ENCODE measurements at places on chromosomes 11 and 22. TPM values are rescaled to one million over a fixed set of nuclear protein-coding genes. Genes with fewer than 3 reads are reported as not detected.

- peak; percentile 87 for DNase-seq
- no peak overlapping the region for H3K27ac ChIP-seq
- no peaks in the 10 kb centered on the region for H3K36me3 ChIP-seq
- H3K4me3 ChIP-seq, result no peak overlapping the region
- peaks cover 7% of the 10 kb centered on the region for H3K4me1 ChIP-seq
Observed at GRCh38 chr11:115919341-115920091, 415.3 kb upstream of the CADM1 start.

DNA sequence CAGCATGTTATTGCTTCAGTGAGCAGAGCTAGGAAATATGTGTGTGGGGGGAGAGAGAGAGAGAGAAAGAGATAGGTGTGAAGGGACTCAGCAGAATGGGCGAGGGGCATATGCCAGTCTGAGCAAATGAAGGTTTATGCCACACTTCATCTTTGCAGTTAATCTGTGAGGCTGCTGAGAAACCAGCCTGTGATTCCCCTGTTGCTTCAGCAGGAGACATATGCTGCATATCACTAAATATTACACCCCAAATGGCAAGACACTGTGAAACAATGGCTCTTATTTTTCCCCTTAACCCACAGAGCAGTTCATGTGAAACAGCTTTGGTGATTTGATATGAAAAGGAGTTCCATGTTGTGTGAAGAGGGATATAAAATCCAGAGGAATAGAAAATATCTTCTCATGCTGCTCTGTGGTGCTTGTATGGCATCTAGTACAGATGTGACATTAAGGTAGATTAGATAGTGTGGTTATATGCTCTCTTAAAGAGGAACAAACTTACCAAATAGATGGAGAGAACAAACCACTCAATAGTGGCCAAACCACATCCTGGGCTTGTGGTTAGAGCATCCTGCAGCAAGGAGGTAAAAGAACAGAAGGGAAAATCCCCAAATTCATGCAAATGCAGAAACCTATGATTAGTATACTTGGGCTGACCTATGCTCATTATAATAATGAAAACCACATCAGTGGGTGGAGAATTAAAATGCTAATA, 864.2 kb downstream of the FAM181B start:
- no peak overlapping the region for H3K4me3 ChIP-seq
- H3K27ac ChIP-seq, result no peak overlapping the region
- no peaks in the 10 kb centered on the region for H3K36me3 ChIP-seq
- peaks cover 24% of the 10 kb centered on the region for H3K27me3 ChIP-seq

- no peak overlapping the region for H3K27ac ChIP-seq
- peaks cover 2% of the 10 kb centered on the region for H3K4me1 ChIP-seq
- no peaks in the 10 kb centered on the region for H3K27me3 ChIP-seq
- H3K36me3 ChIP-seq, result peaks cover 32% of the 10 kb centered on the region
Observed at GRCh38 chr22:44155115-44155514, 25.6 kb upstream of the PARVG start.

GRCh38 chr11:113203141-113203753, 111.1 kb upstream of the TTC12 start:
- no peak overlapping the region for H3K27ac ChIP-seq
- no peak overlapping the region for H3K4me3 ChIP-seq
- peaks cover 18% of the 10 kb centered on the region for H3K4me1 ChIP-seq

- H3K4me3 ChIP-seq, result no peak overlapping the region
- no peak for DNase-seq
- no peaks in the 10 kb centered on the region for H3K4me1 ChIP-seq
- no peaks in the 10 kb centered on the region for H3K36me3 ChIP-seq
Observed at GRCh38 chr22:18065256-18065655, 12.5 kb upstream of the PEX26 start.

GRCh38 chr22:42066937-42067336, 3.7 kb downstream of the NAGA start:
- no peak overlapping the region for H3K4me3 ChIP-seq
- H3K36me3 ChIP-seq, result peaks cover 62% of the 10 kb centered on the region
- peaks cover 36% of the 10 kb centered on the region for H3K4me1 ChIP-seq

DNA sequence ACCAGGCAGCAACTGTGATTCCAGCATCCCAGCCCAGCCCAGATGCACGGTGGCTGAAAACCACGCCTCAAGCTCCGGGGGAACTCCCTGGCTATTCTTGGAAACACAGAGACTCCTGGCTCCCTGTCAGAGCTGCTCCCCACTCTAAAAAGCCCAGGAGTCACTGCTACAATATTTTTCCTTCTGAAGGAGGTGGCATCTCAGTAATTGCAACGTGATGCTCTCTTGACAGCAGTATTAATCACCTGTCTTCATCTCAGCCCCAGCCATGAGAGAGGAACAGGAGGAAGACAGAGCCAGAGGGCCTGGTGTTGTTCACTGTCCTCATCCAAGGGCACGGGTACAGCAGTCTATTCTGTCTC, 26.9 kb downstream of the DRD2 start:
- DNase-seq, result no peak
- H3K36me3 ChIP-seq, result no peaks in the 10 kb centered on the region
- no peaks in the 10 kb centered on the region for H3K4me1 ChIP-seq
- H3K4me3 ChIP-seq, result no peak overlapping the region
- H3K27me3 ChIP-seq, result no peaks in the 10 kb centered on the region

- H3K27me3 ChIP-seq, result no peaks in the 10 kb centered on the region
- no peak overlapping the region for H3K4me3 ChIP-seq
- peaks cover 5% of the 10 kb centered on the region for H3K36me3 ChIP-seq
- no peak overlapping the region for H3K27ac ChIP-seq
Observed at GRCh38 chr11:128493570-128493965, 93.8 kb downstream of the ETS1 start.

GRCh38 chr11:124307093-124307492, 6.7 kb downstream of the OR8D1 start:
- H3K4me3 ChIP-seq, result no peak overlapping the region
- H3K36me3 ChIP-seq, result no peaks in the 10 kb centered on the region
- no peak for DNase-seq
- H3K4me1 ChIP-seq, result no peaks in the 10 kb centered on the region
- no peaks in the 10 kb centered on the region for H3K27me3 ChIP-seq
- H3K27ac ChIP-seq, result no peak overlapping the region

DNA sequence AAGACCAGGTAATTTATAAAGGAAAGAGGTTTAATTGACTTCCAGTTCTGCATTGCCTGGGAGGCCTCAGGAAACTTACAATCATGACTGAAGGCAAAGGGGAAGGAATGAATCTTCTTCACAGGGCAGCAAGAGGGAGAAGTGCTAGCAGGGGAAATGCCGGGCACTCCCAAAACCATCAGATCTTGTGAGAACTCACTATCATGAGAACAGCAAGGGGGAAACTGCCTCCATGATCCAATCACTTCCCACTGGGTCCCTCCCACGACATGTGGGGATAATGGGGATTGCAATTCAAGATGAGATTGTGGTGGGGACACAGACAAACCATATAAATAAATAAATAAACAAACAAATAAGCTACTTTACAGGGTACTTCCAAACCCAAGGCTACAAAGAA, 28.8 kb upstream of the EXPH5 start:
- H3K4me1 ChIP-seq, result peaks cover 7% of the 10 kb centered on the region
- H3K27ac ChIP-seq, result no peak overlapping the region
- no peak overlapping the region for H3K4me3 ChIP-seq

- H3K4me3 ChIP-seq, result no peak overlapping the region
- no peak for DNase-seq
- H3K36me3 ChIP-seq, result no peaks in the 10 kb centered on the region
- no peaks in the 10 kb centered on the region for H3K4me1 ChIP-seq
- H3K27ac ChIP-seq, result no peak overlapping the region
Observed at GRCh38 chr11:43234881-43235280, 76.9 kb upstream of the API5 start.

RTN4R gene
- polyA plus RNA-seq, result not detected

ROBO4 gene
- polyA plus RNA-seq, result 0.19 TPM

KREMEN1 gene
- 0.69 TPM for polyA plus RNA-seq

ALDH3B2 gene
- not detected for polyA plus RNA-seq

SLC37A2 gene
- polyA plus RNA-seq, result 70.8 TPM

MMP13 gene
- polyA plus RNA-seq, result not detected

MRGPRF gene
- polyA plus RNA-seq, result 0.22 TPM

A4GALT gene
- polyA plus RNA-seq, result not detected

MYRF gene
- polyA plus RNA-seq, result 0.18 TPM

All from CD14-positive monocyte (primary cell).